ENCODE measurements at places on chromosomes 12 and 14.

- no peak for DNase-seq
These were observed 1133.8 kb upstream of the SEL1L start for GRCh38 chr14:82667501-82667900.

- DNase-seq, result no peak
These were observed 39.1 kb upstream of the STAB2 start for GRCh38 chr12:103547929-103548328.

GRCh38 chr12:121233628-121234020, 23.7 kb downstream of the P2RX4 start:
- DNase-seq, result no peak

GRCh38 chr12:89678225-89678624, 30.4 kb downstream of the ATP2B1 start:
- no peak for DNase-seq

DNA sequence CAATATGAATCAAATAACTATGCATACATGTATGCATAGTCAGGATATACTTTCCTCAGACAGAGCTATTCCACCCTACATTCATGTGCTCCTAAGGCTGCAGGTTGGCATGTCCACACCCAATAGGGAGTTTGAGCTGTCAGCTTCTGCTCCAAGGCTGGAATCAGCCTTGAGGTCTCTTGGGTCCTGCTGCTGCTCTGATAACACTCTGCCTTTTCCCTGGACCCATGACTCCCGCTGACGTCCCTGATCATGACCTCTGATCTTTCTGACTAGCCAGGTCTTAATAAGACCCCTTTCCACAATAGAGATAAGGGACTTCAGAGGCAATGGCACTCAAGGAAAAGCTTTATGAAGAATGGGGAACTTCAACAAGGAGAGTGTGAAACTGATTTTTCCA, 5.7 kb downstream of the PITPNM2 start:
- no peak for DNase-seq

- DNase-seq, result no peak
These were observed 29.6 kb upstream of the SLC6A13 start for GRCh38 chr12:292186-292585.

GRCh38 chr12:101707131-101707782, 9.8 kb downstream of the CHPT1 start:
- no peak for DNase-seq

DNA sequence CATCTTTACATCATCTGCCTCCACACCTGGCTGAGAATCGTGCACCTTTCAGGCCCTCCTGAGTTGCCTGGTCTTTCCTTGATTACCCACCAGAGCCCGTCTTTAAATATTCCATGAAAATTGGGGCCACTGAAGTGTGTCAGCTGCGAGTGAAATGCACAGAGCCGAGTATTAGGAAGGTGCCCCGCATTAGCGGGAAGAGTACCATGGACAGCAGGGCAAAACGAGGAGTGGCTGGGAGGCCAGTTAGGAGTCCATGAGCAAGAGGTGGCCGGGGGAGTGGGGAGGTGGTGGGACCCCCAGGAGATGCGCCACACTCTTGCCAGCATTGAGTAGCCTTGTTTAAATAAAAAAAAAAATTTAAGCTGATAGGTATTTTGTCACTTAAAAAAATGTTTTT, 99.6 kb downstream of the TSPAN9 start:
- no peak for DNase-seq

DNA sequence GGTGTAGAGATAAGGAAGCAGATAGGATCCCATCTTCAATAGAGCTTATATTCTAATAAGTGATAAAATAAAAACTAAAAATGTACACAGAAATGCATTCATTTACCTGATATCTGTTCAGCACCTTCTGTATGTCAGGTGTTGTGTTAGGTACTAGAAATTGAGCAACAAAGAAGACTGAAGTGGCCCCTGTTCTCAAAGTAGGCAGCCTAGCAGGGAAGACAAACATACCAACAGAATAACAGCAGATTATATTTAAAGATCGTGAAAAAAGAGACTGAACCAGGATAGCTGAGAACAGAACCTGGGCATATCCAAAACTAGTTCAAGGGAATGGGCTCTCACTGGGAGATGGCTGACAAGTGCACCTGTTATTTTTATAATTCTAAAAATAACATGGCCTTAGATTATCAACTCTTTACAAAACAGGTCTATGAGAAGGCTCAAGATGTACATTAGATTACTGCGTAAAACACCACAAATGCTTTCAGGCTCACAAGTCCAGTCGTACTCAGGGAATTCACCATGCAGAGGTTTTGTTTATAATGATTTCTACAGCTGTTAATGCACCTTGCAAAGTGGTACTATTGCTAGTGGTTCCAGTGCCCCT, 16.4 kb downstream of the ANO6 start:
- DNase-seq, result no peak

GRCh38 chr12:99427104-99427503, 220.4 kb upstream of the GARIN6 start:
- no peak for DNase-seq

DNA sequence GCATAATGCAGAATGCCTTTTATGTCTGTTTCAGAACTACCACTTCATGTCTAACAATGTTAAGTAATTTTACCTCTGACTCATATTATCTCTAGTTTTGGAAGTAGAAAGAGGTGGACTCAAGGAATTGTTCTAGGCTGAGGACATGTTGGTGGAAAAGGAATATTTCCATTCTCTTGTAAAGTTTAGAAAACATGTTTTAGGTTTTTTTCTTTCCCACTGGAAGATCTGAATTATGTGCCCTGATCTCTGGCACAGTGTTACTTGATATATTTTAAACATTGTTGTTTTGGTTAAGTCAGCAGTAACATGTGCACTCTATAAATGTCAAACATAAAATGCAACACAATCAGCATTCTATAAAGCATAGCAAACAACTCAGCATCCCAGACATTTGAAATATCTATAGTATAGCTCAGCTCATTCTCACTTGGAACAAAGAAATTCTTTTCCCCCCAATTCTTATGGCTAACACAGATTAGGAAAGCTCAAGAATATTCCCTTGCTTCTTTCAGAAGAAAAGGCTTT, 202.3 kb downstream of the STXBP6 start:
- no peak for DNase-seq

GRCh38 chr14:75522224-75522982, at the start of gene BATF:
Gene BATF (plus strand): TSS chr14:75522469. CDS start chr14:75522683, 214 bp downstream.
- DNase-seq, result no peak

- DNase-seq, result no peak
These were observed 209.6 kb downstream of the EMP1 start for GRCh38 chr12:13405961-13406703.

GRCh38 chr14:104644656-104645378, 40.2 kb upstream of the TMEM179 start:
- DNase-seq, result no peak

- no peak for DNase-seq
These were observed 9.8 kb downstream of the DHRS1 start for GRCh38 chr14:24289649-24290280.

DNA sequence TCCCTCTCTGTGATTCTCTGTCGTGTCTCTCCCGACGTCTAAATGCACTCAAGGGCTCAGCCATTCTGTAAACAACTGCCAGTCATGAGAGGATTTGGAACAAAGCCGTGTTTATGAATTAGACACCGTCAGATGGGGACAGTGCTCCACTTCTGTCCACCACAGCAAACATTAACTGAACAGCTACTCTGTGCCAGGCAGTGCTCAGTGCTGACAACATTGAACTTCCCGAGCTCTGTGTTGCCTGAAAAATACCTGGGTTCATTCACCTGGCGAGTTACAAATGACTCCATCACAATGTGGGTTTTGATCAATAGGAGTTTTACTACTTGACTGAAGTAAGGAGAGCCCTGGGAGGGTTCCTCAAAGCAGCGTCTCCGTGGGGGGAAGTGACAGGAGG, 139.3 kb downstream of the GLT1D1 start:
- DNase-seq, result no peak

- DNase-seq, result no peak
These were observed 35.6 kb upstream of the GPR68 start for GRCh38 chr14:91280129-91280528.

GRCh38 chr12:44717612-44718011, 158.5 kb downstream of the NELL2 start:
- DNase-seq, result no peak
